ENCODE measurements at places on chromosomes 7 and 10.

DNA sequence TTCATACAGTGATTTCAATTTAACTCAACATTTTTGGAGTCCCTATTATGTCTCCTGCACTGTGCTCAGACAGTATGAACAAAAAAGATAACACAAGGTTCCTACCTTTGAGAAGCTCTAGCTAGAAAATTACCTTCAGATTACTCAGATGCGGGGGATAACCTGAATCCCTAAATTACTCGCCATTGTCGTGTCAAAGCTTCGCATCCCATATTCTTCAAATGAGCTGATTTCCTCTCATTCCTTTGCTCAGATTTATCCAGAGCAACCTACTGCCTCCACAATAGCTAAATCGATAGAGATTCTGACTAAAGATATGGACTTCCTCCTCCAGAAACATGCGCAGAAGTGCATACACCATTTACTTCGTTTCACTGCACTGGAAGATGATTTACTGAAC lies 42.6 kb downstream of the ZNF800 start:
- DNase-seq = no peak

DNA sequence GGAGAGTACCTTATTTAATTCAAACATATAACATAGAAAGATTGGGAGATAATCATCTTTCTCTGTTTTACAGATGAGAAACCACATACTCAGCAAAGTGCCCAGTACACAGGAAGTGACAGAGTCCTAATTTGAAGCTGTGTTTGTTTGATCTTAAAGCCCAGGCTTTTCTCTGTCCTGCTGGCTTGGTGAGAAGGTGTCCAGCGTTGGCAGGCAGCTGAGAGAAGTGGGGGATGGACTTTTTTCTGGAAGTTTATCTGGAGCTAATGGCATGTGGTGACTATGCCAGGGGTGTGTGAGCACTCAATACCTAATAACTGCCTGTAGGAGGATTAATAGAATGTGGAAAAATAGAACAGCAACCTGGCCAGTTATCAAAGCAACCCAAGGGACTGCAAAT lies 60.8 kb downstream of the NPSR1 start:
- peak; percentile 10 for DNase-seq

DNA sequence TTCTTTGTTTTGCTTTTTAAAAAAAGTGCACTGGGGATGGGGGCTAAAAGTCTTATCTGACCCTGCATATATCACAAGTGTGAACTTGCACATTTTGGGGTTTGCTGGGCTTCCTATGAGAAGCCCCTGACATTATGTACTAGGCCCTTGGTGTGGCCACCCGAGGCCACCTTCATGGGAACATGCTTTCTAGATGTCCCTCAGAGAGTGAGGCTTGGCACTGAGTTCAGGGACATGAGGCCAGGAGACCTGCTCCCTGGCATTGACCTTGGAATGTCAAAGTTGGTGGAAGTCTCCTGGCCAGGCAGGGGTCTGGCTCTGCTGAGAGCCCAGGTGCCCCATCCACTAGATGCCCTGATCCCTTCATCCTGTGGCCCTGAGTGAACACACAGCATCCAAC lies 536.2 kb downstream of the TCERG1L start:
- DNase-seq = no peak

DNA sequence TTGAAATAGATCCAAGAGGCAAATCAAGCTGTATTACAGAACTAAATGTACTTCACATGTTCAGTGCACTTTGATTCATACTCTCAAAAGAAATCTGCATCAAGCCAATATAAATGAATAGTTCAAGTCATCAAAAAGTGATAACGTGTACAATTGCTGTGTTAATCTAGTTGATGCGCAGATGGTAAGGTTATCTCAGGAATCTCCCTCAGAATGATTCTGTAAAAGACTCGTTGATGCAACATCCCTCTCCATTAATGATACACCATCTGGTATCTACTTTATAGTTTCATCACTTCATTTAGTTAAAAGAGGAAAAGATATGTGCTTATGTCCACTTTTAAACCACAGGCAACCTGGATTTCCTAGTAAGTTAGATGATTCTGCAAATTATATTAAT lies 200.6 kb downstream of the CHCHD3 start:
- no peak for DNase-seq

DNA sequence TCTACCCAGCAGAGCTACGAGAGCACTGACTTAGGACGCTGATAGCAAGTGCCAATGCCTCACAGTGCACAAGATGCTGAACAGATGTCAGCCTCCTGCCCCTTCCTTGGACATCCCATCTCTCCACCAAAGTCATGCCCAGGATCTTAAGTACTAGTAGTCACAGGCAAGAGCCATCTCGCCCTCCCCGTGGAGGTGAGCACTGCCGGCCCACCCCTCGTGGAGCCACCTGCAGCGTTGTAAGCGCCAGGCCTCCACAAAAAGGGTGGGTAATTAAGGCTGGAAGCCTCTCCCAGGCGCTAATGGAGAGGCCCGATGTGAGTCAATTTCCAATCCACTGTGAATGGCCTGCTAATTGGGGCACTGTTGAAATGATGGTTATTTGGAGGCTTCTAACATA lies 156.2 kb downstream of the GRID1 start:
- no peak for DNase-seq

DNA sequence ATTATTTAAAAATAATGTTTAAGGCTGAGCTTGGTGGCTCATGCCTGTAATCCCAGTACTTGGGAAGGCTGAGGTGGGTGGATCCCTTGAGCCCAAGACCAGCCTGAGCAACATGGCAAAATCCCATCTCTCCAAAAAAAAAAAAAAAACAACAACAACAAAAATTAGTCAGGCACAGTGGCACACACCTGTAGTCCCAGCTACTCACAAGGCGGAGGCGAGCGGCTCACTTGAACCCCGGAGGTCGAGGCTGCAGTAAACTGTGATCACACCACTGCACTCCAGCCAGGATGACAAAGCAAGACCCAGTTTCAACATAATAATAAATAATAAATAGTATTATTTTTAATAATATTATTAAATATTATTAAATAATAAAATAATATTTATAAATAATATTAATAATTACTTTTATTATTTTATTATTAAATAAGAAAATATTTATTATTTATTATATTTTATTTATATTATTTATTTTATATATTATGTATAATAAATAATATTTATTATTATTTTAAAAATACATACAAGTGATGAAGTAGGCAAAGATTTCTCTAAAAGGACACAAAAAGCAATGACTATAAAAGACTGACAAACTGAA lies 8.4 kb upstream of the LRRC61 start:
- no peak for DNase-seq

DNA sequence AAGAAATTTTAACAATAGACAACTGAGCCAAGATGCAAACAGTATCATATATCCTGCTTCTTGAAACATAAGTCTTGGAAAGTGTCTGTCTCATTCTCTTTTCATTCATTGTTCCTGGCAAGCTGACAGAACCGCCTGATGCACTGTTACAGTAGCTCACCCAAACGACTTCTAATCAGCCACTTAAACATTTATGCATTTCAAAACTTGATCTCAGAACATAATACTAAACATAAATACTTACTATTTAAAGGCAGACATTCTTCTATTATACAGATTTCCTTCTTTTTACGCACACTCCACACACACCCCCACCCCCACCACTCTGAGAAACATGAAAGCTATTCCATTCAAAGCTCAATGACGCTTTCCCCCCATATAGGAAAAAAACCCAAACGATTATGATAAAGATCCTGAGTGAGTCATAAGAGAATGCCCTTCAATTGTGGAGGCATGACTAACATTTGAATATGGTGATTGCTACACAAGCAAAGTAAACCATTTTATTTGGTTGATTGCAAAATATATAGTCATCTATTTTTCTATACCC lies 30.5 kb downstream of the SHTN1 start:
- DNase-seq = no peak

- no peak for DNase-seq
Measured at GRCh38 chr10:70144372-70145110, 2.0 kb downstream of the TYSND1 start.

GRCh38 chr7:91957823-91958222 lies 17.2 kb downstream of the AKAP9 start:
- DNase-seq = no peak

- no peak for DNase-seq
Measured at GRCh38 chr10:87534173-87534858, 29.6 kb downstream of the MINPP1 start.

DNA sequence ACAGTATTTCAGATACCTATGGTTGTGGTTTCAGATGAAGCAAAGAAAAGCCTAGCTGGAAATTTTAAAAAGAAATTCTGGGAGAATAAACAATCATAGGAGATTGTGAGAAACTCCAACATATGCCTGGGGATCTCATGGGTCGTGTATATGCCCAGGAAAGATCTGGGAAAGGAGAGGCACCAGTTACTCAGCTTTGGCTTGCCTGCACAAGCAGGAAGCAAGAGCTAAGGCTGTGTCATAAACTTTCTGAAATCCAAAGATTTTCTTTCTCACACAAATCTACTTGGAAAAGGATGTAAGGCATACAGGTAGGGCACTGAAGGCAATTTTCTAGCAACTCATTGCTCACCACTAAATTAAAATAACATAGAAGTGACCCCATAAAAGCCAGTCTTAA lies 373.6 kb downstream of the CDC14C start:
- no peak for DNase-seq

- DNase-seq = peak; percentile 58
Measured at GRCh38 chr10:52443419-52444388, 129.6 kb downstream of the DKK1 start.

GRCh38 chr10:128150045-128150493 lies 23.8 kb upstream of the MKI67 start:
- peak; percentile 31 for DNase-seq

DNA sequence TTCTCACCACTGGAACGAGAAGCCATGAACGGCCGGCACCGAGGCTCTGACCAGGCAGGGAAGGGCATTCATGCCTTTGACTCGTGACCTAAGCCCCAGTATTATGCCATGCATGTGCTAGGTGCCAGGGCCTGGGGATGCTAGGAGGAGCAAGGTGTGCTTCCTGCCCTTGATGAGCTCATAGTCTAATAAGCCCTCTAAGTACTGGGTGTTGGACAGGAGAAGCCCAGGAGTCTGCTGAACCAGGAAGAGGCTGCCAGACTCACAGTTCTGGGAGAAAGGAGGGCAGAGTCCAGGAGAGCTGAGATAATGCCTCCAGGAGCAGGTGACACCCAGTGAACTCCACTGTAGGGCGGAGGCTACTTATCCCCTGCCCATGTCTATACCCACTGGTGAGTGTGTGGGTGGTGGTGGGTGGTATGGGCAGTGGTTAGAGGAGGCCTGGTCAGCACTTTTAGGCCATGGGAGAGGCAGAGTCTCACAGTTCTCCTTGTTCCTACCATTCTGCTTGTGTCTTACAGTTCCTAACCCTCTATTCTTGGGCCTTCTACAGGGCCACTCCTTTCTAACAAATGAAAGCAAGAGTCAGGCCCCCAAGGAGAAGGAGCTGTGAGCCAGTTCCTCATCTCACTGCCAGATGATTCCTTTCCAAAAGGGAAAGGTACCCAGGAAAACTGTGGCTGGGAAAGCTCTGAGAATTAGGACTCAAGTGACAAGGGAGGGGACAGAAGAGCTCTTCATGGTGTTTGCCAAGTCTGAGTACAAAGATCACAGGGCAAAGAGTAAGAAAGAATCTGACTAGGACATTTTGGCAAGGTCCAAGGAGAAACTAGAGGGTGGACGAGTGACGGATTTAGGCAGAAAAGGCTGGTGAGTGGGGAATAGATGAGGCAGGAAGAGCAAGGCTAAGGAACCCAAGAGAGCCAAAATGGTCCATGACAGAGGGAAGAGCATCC lies 3.6 kb upstream of the MXI1 start:
- DNase-seq = no peak

GRCh38 chr10:75773813-75774782 lies 342.7 kb downstream of the LRMDA start:
- DNase-seq = no peak

GRCh38 chr10:83849150-83849549 lies 290.2 kb upstream of the GHITM start:
- DNase-seq = no peak

DNA sequence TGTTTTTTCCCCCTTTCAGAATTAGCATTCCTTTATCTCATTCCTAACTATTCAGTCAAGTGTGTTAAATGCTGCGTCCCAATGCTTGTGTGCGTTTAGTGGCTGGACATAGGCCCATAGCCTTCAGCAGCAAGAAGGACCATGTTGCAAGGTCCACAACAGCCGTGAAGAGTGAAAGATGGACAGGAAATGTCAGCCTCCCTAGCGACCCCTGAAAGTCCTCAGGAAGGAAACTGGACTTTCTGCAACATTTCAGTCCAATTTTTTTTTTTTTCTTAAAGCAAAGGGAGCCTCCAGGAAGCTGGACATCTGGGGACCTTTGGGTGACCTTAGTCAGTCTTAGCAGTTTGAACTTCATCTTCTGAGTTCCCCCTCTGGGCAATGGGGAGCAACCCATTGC lies 550.7 kb upstream of the MGMT start:
- no peak for DNase-seq

DNA sequence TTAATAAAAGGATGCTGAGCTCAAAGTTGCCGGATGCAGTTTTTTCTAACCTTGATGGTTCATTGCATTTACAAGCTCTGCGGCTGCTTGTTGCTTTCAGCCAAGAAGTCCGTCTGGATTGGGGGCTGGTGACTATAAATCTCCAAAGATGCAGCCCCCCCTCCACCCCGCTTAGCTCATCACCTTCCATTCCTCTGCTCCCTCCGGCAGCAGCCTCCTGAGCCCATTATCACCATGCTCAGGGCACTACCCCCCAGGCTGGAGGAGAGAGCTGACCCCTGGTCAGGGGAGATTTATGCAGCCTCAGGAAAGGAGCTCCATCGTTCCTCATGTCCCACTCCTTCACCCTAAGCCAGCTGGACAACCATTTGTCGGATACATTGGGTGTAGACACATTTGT lies 55.3 kb upstream of the ZRANB1 start:
- DNase-seq = no peak

- no peak for DNase-seq
Measured at GRCh38 chr10:127942811-127943210, 35.9 kb downstream of the PTPRE start.

Measured in LNCaP clone FGC (cell line).